ENCODE measurements at places on chromosomes 1 and 21. TPM values are rescaled to one million over a fixed set of nuclear protein-coding genes. Genes with fewer than 3 reads are reported as not detected.

DNA sequence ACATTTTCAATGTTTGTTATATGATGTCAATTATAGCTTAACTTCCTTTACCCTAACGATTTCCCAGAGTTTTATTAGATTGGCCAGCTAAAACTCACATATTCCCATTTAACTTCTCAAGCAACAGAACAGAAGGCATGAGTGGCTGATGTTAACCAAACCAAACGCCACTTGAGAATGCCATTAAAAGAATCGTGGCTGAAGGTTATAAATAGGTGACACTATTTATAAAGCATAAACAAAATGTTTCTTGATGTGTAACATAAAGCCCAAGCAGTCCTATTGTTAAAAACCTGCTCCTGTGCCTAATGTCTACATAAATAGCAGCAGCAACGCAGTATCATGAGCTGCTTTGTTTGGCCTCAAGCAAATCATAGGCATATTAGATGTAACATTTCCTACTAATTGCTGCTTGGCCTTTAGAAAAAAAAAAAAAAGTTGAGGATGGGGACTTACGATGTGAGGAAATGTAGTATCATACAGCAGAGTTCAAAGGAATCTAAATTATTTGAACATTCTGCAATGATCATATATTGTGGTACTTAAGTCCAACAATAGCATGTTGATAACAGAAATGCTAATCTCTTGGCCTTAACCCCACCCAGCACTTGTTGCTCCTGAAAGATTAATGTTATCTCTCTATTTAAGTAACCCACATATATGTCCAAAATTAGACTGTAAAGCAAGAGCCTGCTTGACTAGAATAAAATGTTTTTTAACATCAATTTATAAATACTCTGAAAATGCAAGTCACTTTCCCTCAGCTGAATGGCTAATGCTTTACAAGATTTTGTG is 106.0 kb downstream of the ESRRG start:
- DNase-seq: no peak

- DNase-seq: no peak
Measured at GRCh38 chr1:53189061-53189460, 7.6 kb upstream of the CPT2 start.

GRCh38 chr1:11053758-11054137 is 6.1 kb downstream of the SRM start:
- no peak for DNase-seq

DNA sequence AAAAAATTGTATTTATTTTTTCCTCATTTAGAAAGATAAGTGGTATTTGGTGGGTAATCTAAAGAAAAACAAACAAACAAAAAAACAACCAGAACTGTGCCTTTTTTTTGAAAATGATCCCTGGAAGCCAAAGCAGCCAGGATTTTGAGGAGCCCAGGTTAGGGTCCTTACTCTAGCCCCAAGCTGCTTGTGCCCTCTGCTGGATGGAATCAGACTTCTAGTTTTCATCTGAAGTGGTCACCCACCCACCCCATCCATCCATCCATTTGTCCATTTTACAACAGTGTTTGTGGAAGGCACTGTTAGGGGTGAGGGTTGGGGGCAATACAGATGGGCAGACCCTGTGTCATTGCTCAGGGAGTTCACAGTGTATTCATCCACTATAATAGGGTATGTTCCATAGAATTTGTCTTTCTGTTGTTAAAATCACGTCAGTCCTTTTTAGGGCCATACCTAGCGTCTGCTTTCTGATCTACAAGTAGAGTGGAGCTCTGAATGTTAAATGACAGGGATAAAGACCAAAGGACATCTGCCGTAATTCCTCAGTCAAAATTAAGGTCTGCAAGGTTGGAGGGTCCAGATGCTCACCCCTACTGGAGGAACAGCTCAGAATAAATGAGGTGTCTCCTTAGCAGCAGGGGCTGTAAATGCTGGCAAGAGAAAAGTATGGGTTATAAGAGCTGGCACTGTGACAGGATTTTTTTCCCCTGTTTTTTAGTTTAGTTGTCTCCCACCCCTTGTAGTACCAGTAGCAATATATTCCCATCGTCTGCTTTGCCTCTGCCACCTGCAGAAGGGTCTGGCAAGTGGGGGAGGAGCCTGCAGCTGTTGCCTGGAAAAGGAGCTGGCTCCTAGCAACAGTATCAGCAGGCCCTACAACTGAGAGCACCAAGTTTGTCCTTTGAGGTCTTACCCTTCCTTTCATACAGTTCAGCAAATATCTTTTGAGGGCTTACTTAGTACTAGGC is 3.2 kb downstream of the LRRC42 start:
- peak; percentile 36 for DNase-seq

GRCh38 chr1:42746436-42747105 is 6.5 kb upstream of the CLDN19 start:
- no peak for DNase-seq

- DNase-seq: no peak
Measured at GRCh38 chr1:32848354-32849063, 22.2 kb downstream of the FNDC5 start.

DNA sequence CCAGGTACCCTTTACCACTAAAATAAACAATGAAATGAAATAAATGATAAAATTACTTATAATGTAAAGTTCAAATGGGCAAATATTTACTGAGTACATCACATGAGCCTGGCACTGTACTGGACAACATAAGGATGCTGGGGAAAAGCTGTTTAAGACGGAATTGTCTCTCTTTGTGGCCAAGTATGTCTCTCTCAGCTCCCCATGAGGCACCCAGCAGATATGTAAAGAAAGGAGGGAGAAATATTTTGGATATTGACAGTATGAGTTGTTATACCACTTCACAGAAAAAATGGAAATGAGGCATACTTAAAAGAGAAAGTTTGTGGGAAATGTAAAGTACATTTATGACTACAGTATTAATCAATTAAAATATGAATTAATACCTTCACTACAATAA is 1.0 kb upstream of the TNFSF4 start:
- no peak for DNase-seq

- no peak for DNase-seq
Measured at GRCh38 chr1:172551279-172551678, 18.3 kb downstream of the SUCO start.

DNA sequence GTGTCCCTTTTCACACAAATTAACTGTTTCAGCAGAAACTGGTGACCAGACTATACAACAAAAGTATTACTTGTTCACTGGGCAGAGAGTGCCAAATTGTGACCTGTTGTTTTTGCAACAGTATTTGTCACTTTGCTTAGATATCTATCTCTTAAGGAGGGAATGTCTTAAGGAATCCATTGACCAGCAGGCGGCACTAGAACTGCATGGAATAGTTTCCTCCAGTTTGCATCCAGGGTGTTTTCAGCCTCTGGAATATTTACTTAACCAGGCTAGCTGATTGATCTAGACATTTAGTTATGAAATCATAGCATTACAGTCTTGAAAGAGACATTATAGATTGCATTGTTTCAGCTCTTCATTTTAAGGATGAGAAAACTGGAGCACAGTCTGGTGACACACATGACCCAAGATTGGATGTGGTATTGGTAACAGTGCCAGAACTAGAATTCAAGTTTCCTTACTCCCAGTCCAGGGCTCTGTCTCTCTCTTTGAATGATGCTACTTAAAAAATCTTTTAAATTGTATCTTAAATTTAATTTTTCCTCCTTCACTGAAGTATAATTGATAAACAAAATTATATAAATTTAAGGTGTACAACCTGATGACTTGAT is 16.9 kb downstream of the RPTN start:
- no peak for DNase-seq

- no peak for DNase-seq
Measured at GRCh38 chr1:247465796-247466195, 7.9 kb upstream of the OR2B11 start.

DNA sequence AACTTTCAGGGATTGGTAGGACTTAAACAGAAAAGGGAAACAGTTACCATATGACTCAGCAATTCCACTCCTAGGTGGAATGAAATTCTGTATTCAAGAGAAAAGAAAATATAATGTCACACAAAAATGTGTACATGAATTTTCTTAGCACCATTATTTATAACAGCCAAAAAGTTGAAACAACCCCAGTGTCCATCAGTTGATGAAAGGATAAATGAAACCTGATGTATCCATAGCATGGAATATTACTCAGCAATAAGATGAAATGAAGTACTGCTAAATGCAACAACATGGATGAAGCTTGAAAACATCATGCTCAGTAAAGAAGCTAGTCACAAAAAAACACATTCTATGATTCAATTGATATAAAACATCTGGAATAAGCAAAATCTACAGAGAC is 15.5 kb downstream of the EEIG2 start:
- no peak for DNase-seq

DNA sequence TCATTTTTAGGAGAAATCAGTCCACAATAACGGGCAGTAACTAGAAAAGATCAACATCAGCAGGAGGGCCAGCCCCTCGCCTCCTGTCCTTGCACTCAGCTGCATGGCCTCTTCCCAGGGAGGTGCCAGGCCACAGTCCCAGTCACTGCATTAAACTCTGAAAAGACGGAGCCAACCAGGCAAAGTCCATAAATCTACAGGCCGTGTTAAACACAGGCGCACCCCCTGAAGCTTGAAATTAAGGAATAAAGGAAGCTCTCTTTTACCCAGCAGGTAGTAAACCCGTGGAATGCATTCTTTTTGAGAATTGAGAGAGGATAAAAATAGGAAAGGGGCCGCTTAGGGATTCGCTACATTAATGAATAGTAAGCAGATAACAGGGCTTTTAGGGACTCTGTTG is 18.4 kb downstream of the H6PD start:
- no peak for DNase-seq

GRCh38 chr1:236848274-236848923 is 53.3 kb downstream of the MTR start:
- DNase-seq: no peak

GRCh38 chr1:8651962-8652361 is 165.5 kb downstream of the RERE start:
- DNase-seq: no peak

- no peak for DNase-seq
Measured at GRCh38 chr1:195466639-195467038, 1141.6 kb downstream of the KCNT2 start.

DNA sequence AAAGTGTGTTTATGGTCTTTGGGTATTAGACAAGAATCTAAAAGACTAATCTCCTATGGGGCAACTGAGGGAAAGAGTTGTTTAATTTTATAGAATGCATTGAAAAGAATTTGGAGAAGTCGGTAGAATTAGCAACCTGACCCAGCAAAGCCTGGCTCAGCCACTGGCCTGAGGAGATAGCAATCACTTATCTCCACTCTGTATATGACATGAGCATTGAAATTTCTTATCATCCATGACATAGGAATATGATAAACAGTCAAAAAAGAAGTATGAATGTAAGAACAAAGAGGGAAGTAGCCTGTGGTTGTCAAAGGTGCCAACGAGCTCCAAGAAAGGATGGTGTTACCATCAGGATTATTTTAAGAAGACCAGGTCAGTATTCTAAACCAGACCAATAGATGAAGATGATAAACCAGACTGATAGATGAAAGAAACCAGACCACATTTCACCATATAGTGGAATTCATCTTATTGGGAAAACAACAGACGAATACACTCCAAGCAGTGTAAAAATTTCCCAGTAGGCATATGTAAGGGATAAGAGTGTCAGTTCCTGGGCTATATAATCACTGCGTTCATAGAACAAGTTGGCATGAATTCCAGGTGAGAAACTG is 35.7 kb downstream of the ASTN1 start:
- DNase-seq: no peak

- no peak for DNase-seq
Measured at GRCh38 chr1:58848818-58849411, 65.1 kb upstream of the JUN start.

GRCh38 chr1:239516579-239516978 is 130.2 kb downstream of the CHRM3 start:
- DNase-seq: no peak

DNA sequence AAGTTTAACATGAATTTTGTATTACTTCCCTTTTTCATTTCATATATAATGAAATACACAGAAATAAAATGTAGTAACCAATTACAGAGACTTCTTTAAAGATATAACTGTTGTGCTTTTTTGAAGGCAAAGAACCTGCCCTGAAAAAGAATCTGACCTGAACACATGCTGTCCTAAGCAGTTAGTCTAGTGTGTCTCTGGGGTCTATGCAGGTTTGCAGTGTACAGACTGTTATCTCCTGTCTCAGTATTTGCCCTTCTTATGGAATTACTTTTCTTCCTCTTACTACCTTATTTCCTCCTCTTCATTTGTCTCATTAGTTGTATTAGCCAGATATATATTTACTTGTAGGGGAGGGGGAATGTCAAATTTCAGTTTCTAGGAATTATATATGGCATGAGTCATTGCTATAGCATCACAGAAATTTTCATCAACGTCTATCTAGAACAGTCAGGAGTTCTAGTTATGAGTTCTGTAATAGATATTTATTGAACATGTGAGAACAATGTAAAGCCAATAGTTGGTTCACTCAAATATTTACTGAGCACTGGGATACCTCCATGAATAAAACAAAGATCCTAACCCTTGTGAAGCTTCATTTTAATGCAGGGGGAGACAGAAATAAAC is 28.4 kb upstream of the PLEKHO1 start:
- DNase-seq: no peak

DNA sequence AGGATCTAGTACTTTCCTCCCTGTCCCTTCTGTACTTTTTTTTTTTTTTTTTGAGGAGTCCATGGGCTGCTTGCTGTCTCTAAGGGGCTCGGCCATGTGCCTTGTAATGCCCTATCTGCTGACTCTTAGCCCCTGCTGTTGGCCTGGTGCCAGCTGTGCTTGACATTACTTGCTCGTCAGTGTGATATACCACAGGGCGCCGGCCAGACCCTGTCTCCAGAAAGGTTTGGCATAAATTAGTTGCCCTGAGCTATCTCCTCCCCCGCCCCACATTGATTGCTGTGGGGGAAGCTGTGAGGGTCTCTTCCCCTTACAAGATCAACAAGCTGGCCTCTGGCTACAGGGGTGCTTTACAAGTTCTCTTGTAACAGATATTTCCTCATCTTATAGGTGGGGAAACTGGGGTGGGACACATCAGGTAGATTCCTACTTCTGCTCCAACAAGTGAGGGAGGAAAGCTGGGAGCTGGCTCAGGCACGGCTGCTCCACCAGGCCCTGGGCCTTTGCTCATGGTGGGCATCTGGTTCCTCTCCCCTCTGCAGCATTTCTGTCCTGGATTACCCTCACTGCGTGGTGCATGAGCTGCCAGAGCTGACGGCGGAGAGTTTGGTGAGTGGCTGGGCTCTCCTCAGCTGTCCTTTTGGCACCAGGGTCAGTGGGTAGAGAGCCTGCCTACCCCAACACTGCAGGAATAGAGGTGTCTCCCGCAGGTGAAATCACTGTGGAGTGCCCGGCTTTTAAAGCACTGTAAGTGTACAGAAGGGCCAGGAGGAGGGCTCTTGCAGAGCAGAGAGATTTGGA is 15.6 kb downstream of the STRIP1 start:
- DNase-seq: no peak

Gene KRTAP12-2
- total RNA-seq: not detected

Gene FCGR3B
- total RNA-seq: not detected

Gene AK5
- 1.1 TPM for total RNA-seq

Measured in neural crest cell (in vitro differentiated cells).